Stimulated activated CD4-positive, alpha-beta T cell treated with anti-CD3 and anti-CD28 coated beads, Interleukin-1b, Interleukin-23, amount 100 ng/mL, for 1 hour (primary cell): ENCODE measurements at places on chromosomes 3 and 15.

- no peak for DNase-seq
These were observed 44.2 kb upstream of the TPM1 start for GRCh38 chr15:62998262-62998890.

DNA sequence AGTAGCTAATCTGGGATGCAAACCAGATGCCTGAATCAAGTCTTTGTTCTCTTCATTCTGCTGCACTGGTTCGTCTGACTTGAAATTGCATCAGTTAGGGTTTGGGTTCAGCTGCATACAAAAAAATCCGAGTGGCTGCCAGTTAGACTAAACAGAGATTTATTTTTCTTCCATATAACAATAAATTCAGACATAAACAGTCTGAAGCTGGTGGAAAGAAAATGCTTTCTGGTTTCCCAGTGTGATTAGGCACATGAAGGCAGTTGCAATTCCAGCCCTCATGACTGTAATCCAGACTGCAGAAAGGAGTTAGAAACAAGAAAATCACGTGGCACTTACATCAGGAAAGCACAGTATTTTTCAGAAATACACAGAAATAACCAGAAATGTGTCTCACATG is 930.7 kb downstream of the MCTP2 start:
- no peak for DNase-seq

- DNase-seq: no peak
These were observed 16.7 kb upstream of the GMPPB start for GRCh38 chr3:49740427-49740826.

DNA sequence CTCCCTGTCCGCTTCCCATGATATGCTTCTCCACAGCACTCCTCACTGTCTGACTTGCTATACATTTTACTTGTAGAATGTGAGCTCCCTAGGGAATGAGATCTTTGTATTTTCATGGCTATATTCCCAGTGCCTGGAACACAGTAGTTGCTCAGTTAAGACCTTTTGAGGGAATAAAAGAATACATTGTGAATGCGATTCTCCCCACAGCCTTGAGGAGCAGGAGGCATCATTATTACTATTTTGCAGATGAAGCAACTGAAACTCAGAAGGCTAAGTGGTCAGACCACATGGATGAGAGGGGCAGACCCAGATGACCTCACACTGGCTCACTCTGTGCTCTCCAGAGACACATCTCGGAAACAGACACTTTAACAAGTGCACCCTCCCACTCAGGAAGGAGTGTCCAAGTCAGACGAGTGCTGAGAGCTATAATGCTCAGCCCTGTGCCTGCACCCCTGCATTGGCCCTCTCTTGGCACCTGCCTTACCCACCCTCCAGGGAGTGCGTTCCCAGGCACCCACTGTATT is 46.8 kb downstream of the SST start:
- no peak for DNase-seq

- DNase-seq: no peak
These were observed 77.3 kb downstream of the APBA2 start for GRCh38 chr15:28962851-28963710.

GRCh38 chr15:81091889-81092558 is 42.0 kb upstream of the CFAP161 start:
- DNase-seq: no peak

DNA sequence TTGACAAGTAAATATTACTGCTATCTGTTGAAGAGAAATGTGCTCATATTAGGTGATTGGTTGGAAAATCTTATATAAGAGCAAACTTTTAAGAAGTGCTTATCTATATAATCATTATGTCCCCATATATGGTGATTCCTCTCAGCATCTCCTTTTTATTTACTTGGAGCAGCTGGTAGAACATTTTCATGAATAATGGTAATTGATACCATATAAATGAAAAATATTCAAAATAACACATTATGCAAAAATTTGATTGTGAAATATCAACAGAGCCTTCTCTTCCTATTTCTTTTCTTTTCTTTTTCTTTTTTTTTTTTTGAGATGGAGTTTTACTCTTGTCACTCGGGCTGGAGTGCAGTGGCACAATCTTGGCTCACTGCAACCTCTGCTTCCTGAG is 56.2 kb downstream of the ROBO2 start:
- no peak for DNase-seq

DNA sequence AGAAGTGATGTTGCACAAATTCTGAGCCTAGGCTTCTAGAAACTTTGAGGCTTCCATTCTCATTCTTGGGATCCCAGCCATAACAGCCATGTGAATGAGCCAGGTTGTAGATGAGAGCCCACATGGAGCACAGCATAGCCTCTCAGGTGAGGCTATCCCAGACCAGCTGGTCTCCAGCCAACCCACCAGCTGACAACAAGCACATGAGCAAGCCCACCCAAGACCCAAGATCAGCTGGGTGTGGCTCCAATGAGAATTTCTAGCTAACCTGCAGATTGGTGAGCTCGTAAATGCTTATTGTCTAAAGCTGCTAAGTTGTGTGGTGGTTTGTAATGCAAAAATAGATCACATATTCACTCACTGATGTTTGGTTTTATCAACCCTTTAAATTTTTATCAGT is 14.4 kb downstream of the KY start:
- no peak for DNase-seq

DNA sequence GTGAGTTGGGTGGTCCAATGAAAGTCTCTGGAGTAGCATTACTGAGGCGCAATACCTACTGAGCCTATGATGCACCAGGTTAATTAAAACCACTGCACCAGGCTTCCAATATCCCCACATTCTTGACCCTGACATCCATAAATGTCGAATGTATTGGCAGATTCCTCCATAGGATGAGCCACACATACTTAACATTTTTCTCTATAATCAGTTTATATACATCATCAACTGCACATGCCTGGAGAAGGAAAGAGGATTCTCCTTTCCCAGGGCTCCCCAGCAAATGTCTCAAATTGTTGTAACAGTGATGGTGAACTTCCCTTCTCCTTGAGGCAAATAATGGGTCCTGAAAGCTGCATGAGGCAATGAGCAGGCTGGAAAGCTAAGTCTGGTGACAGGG is 82.3 kb upstream of the LPP start:
- DNase-seq: no peak
